ENCODE measurements at places on chromosomes 1 and 21.

DNA sequence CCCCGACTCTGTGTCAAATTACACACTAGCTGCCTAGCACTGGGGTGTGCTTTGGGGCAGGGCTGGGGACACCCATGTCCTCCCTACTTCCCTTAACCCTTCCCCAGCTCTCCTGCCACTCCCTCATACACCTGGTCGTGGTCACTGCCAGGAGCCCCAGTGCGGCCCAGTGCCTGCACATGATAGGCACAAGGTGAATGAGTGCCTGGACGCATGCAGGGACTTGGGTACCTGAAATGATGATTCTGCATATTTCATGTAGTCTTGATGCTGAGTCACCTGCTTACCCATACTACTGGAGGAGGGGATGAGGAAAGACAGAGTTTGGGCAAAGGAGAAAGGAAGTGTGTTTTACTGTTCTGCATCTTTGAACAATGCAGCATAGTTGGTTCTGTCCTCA lies 1.5 kb upstream of the VANGL2 start:
- DNase-seq: no peak

GRCh38 chr1:19651141-19651737 lies 7.1 kb downstream of the NBL1 start:
- peak; percentile 34 for DNase-seq

- DNase-seq: no peak
These were observed 98.7 kb upstream of the USP24 start for GRCh38 chr1:55313903-55314302.

DNA sequence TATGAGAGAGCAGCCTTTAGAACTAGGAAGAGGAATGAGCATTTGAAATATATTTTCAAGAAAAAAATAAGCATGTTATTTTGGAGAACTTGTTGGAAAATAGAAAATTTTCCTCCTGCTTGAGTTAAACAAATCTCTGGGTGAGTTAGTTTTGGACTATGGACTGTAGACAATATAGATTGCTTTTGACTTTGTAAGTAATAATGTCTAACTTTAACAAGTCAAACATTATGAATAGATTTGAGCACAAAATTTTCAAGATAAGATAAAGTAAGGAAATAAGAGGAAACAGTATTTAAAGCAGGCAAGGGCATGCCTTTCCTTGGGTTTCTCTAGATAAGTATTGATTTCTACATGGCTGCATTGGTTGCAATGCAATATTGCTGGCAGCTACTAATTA lies 360.8 kb downstream of the LMO4 start:
- DNase-seq: no peak

DNA sequence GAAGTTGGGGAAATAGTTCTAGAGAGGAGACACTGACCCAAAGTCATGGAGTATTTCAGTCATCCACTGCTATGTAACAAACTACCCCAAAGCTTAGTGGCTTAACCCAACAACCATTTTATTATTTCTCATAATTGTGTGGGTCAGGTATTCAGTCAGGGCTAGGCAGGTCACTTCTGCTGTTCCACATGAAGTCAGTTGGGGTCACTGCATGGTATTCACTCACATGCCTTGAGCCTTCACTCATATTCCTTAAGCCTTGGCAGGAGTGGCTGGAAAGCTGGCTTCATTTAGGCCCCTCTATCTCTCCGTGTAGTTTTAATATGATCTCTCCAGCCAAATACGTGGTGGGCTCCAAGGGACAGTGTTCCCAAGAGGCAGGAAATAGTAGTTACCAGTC lies 17.5 kb upstream of the RNF11 start:
- DNase-seq: no peak

DNA sequence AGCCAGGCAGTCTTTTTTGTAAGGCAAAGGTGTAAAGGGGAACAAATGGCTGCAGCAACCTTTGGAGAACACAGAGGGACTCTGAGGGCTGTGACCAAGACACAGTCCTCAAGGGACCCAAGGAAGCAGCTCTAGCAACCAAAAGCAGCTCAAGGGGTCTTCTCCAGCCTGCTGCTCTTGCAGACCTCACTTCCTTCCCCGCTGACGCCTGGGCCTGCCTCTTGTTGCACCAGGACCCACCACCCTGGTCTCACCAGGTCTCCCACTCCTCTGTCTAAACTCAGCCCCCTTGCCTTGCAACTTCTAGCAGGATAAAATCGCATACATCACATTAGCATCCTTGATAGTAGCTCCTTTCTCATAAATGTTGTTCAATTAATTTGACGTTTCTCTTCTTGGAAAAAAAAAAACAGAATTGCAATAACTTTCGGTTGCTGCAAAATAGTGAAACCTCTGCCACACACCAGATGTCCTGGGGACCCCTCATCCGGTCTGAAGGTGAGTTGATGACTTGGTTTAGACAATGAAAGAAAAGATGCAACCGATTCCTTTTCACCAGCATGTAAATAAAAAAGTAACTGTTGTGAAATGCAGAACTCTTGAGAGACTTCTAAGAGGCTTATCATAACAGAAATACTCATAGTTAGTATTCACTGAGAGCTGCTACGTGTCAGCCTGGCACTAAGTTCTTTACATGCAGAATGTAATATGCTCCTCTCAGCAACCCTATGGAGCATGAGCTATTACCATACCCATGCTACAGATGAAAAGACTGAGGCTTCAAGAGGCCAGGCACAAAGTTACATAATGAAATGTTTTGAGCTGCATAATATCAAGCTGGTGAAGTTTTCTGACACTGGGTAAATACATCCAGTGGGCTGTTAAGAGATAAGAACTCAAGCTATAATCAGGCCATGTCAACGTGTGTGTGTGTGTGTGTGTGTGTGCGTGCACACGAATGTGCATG lies 58.5 kb downstream of the UMODL1 start:
- DNase-seq: no peak

DNA sequence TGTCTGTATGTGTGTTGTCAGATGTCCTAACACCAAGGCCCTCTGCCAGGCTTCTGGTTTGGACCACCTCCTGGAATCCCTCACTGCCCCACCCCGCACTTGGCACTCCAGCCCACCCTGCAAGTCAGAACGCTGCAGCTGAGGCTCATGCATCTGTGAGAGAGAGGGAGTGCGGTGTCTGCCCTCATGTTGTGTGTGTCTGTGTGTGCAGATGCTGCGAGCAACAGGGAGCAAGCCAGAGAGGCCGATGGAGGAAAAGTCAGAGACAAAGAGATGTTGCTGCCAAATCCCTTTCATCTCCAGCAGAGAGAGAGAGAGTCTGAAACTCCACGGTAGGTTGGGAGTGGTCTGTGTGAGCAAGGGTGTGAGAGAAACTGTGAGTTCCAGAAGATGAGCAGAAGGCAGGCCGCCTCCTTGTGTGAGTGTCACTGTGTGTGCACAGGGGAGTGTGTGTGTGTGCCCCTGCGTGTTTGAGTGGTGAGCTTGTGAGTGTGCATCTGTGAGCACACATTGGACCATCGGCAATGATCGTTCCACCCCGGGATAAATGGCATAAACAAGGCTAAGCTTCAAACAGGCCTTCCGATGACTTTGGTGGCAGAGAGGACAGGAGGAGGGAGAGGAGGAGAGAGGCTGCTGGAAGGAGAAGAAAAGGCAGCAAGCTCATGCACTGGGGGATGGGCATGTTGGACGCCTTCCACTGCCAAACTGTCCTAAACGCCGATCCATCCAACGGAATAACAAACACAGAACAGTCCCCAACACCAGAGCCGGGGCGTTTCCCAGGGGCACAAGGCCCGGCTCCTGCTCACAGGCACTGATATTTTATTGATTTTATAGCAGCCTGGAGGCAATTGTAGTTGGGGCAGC lies 99.2 kb upstream of the GRIK3 start:
- no peak for DNase-seq

GRCh38 chr1:159444511-159444910 lies 5.0 kb downstream of the OR10J1 start:
- DNase-seq: no peak

- no peak for DNase-seq
These were observed 196.5 kb downstream of the DYRK1A start for GRCh38 chr21:37562920-37563640.

GRCh38 chr21:41000838-41001237 lies 153.9 kb upstream of the DSCAM start:
- no peak for DNase-seq

DNA sequence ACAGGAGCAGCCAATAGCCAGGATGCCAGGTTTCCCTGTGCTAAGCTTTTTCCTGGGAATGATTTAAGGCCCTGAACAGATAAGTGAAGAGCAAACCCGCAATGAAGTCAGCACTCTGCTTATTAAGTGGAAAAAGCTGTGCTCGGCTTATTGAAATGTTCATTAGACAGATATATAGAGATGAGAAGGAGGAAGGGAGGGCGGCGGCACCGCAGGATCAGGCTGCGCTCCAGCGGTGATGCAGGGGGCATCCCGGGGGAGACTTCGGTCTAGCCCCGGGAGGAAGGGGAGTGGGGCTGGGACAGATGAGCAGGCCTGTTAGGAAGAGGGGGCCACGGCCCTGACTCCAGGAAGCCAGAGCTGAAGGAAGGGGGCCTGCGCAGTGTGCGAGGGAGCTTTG lies 115.0 kb downstream of the TMEM53 start:
- DNase-seq: no peak

DNA sequence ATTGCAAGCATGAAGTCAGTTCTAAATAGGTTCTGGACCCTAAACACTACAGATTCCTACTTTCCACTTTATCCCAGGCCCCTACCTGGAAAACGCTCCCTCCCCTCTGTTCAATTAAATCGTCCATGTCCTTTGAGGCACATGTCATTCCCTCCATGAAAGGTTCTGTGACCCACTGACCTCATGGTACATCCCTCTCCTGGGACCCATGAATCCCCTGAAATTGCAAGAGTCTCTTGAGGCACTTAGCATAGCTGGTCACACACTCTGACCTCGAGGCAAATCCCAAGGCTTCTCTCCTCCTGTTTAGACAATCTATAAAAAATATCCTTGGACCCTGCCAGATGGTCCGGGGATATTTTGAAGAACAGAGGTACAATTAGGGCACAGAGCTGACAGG lies 34.3 kb upstream of the KRTAP19-8 start:
- DNase-seq: no peak

DNA sequence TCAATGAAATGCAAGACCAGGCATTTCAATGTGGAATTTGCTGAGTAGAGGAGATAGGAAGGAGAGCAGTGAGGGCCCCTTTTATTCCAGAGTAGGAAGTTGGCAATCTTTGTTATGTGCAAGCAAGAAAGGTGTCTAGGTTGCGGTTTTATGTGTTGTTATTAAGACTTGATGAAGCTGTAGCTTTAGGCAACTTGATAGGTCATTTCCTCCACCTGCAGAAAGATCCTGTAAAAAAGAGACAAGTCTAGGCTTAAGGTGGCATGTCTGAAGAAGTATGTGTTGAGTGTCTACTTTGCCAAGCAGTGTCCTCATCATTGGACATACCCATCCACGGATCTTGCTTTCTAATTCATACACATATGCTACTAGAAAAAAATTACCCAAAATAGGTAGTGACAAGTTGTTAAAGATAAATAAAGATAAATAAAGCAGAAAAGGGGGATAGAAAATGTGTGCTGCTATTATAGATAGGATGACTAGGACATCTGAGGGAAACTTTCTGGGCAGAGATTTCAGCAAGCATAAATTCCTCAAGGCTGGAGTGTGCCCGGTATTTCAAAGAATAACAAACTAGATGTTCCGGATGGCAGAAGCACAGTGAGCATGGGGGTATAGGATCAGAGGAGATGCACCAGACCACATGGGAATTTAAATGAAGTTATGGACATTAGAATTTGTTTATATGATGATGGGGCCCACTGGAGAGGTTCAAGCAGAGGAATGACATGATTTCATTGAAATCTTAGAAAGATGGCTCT lies 335.0 kb downstream of the TGFB2 start:
- DNase-seq: no peak

- DNase-seq: no peak
These were observed 124.8 kb downstream of the AK5 start for GRCh38 chr1:77406661-77407060.

DNA sequence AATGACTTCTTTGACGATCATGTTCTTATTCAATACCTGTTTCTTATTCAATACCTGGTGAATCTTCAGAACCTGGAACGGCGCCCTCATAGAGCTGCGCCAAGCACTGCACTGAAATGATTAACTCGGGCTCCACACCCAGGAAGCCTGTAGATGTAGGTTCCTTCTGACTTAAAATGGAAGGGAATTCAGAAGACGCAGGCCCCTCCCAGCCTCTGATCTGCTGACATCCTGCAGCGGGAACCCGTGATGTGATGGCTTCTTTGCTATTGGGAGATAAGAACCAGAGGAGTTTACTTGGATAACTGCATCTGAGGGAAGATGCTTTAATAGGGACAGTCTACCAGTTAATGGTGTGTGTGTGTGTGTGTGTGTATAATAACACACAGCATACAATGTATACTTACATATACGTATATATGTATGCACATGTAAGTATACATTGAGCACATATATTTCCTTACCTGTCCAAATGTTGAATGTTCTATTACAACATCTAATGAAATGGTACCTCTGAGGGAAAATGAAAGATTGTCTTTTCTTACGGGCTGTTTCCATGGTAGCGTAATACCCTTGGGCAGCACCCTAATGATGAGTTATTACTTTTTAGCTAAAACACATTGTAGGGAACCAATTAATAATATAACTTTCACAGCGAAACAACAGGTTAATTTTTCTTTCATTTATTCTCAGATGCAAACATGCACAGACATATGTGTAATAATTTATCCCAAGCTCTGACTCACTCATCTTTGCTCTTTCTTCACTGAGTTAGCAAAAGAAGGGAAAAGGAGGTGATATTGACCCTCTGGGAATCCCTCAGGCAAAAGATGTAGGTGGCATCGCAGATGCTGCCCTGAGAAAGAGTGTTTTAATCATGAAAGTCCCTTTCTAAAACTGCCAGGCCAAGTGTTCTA lies 379.8 kb downstream of the SIPA1L2 start:
- no peak for DNase-seq

DNA sequence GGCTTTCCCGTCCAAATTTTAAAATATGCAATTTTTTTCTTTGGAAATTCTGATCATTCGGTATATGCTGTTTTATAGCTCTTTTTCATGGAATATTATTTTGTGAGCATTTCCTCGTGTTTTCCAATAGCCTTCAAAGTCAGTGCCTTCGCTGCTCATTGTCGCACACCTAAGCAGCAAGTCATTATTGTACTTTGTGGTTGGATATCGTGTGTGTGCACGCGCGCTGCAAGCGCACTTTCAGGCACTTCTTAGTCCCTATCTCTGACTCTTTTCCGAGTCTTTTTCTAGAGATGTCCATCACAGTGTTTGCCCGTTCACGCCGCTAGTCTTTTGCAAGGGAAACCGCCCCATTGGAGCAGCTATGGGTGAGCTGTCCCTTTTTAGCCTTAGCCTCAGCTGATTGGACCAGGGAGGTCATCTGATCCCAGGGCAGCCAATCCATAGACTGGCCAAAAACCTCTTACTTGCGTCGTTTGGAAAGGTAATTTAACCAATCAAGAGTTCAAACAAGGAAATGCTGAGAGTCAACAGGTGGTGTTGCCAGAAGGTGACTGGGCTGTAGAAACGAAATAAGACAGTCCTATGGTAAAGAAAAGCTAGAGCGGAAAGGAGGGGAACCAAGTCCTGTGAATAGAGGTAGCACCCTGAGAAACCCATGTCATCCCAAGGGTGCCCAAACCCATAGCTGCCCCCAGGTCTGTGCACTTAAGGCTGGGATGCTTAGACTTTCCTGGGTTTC lies 710 bp upstream of the HYI start:
- DNase-seq: no peak
